ENCODE measurements at places on chromosomes 7 and 10. TPM values are rescaled to one million over a fixed set of nuclear protein-coding genes. Genes with fewer than 3 reads are reported as not detected.

ARHGEF35 gene
- total RNA-seq: 0.22 TPM

GRCh38 chr10:53983431-53983830, 817.6 kb downstream of the PCDH15 start:
- no peaks in the 10 kb centered on the region for H3K36me3 ChIP-seq
- no peak overlapping the region for H3K27ac ChIP-seq
- H3K4me1 ChIP-seq: no peaks in the 10 kb centered on the region
- no peaks in the 10 kb centered on the region for H3K27me3 ChIP-seq
- DNase-seq: no peak
- H3K4me3 ChIP-seq: no peak overlapping the region

- H3K4me3 ChIP-seq: no peak overlapping the region
- no peak overlapping the region for H3K27ac ChIP-seq
- no peaks in the 10 kb centered on the region for H3K27me3 ChIP-seq
- no peaks in the 10 kb centered on the region for H3K36me3 ChIP-seq
Measured at GRCh38 chr7:45917658-45918057, 3.4 kb downstream of the IGFBP3 start.

HOXA4 gene
- not detected for total RNA-seq

DNA sequence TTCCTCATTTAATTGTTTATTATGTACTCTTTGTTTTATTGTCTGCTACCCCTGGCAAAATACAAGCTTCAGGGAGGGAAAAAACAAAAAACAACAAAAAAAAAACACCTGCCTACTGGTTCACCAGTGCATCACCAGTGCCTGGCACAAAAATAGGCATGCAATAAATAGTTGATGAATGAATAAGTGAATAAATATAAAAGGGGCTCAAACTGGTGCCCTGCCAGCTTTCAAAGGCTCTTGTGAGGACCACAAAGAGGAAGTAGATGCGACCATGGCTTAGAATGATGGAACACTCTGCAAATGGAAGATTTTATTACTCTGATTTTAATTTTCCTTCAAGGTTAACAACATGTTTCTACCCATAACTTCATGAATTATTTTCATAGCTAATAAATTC, 213.0 kb upstream of the INHBA start:
- H3K27me3 ChIP-seq: no peaks in the 10 kb centered on the region
- no peaks in the 10 kb centered on the region for H3K36me3 ChIP-seq
- H3K4me3 ChIP-seq: no peak overlapping the region
- DNase-seq: no peak

- H3K36me3 ChIP-seq: no peaks in the 10 kb centered on the region
- H3K4me3 ChIP-seq: no peak overlapping the region
- no peak overlapping the region for H3K27ac ChIP-seq
- no peaks in the 10 kb centered on the region for H3K4me1 ChIP-seq
- no peaks in the 10 kb centered on the region for H3K27me3 ChIP-seq
Measured at GRCh38 chr10:76874176-76874575, 763.4 kb downstream of the KCNMA1 start.

DNA sequence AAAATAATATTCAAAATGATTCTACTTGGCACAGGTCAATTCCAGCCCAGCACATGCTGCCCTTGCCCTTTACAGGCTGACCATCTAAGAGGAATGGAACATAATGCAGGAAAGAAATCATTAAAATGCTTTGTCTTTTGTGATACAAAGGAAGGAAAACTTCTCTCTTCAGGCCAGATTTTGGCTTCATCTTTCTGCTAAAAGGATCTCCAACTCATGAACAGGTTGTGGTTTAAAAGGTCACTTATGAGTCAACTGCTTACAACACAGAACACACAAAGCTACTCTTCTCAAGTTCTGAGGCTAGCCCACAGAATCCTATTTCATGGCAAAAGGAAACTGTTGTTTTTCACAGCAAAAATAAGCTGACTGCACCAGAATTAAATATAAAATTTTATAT, 197.1 kb downstream of the DOCK4 start:
- no peaks in the 10 kb centered on the region for H3K27me3 ChIP-seq
- no peaks in the 10 kb centered on the region for H3K4me1 ChIP-seq
- H3K4me3 ChIP-seq: no peak overlapping the region
- H3K36me3 ChIP-seq: no peaks in the 10 kb centered on the region

SEMA3D gene
- total RNA-seq: 0.11 TPM

GRCh38 chr10:27285093-27285492, 44.5 kb upstream of the ACBD5 start:
- H3K27ac ChIP-seq: no peak overlapping the region
- H3K4me1 ChIP-seq: no peaks in the 10 kb centered on the region
- no peak for DNase-seq
- H3K4me3 ChIP-seq: no peak overlapping the region

UBE3C gene
- total RNA-seq: 76.0 TPM

MACC1 gene
- total RNA-seq: 20.4 TPM

CHPF2 gene
- 32.8 TPM for total RNA-seq

GRCh38 chr7:155489862-155490696, 32.1 kb downstream of the EN2 start:
- H3K4me3 ChIP-seq: no peak overlapping the region
- no peak for DNase-seq
- no peaks in the 10 kb centered on the region for H3K36me3 ChIP-seq

STAG3 gene
- total RNA-seq: 2.5 TPM

All from K562 (cell line).